Dorsolateral prefrontal cortex (tissue), 122 donors: ENCODE measurements at places on chromosomes 2 and 18. TPM values are rescaled to one million over a fixed set of nuclear protein-coding genes. Genes with fewer than 3 reads are reported as not detected.

The UPP2 gene
- 6.3 TPM for total RNA-seq

The RASGRP3 gene
- total RNA-seq = 35.0 TPM

The IL1RN gene
- total RNA-seq = 0.56 TPM

The KIAA2012 gene
- total RNA-seq = 0.34 TPM

The EGR4 gene
- 3.1 TPM for total RNA-seq

The ABCB11 gene
- 0.15 TPM for total RNA-seq

The NEU4 gene
- 8.6 TPM for total RNA-seq

The GULP1 gene
- 36.6 TPM for total RNA-seq

The VPS54 gene
- total RNA-seq = 20.0 TPM

The PLEKHA3 gene
- total RNA-seq = 43.8 TPM

The ARHGAP25 gene
- total RNA-seq = 5.5 TPM

The TBR1 gene
- total RNA-seq = 120 TPM

The FOXD4L1 gene
- 0.53 TPM for total RNA-seq

The SULT1C4 gene
- total RNA-seq = 6.7 TPM

The MAP2 gene
- 795 TPM for total RNA-seq

The AQP12B gene
- total RNA-seq = not detected

The LINC00305 gene
- not detected for total RNA-seq

The VWA3B gene
- 0.61 TPM for total RNA-seq

The NAT8 gene
- total RNA-seq = not detected

The ADRA2B gene
- 0.64 TPM for total RNA-seq

The METAP1D gene
- total RNA-seq = 9.5 TPM

The ANKRD62 gene
- 1.6 TPM for total RNA-seq

The UGP2 gene
- total RNA-seq = 179 TPM

The DYSF gene
- total RNA-seq = 60.0 TPM

The GALNT1 gene
- total RNA-seq = 32.9 TPM

The CCDC93 gene
- total RNA-seq = 40.5 TPM

The SSB gene
- total RNA-seq = 83.3 TPM

The PTPRN gene
- total RNA-seq = 201 TPM

The PPP1R1C gene
- 4.0 TPM for total RNA-seq

The KCNE4 gene
- total RNA-seq = 6.2 TPM
